ENCODE measurements at places on chromosomes 4 and X.

DNA sequence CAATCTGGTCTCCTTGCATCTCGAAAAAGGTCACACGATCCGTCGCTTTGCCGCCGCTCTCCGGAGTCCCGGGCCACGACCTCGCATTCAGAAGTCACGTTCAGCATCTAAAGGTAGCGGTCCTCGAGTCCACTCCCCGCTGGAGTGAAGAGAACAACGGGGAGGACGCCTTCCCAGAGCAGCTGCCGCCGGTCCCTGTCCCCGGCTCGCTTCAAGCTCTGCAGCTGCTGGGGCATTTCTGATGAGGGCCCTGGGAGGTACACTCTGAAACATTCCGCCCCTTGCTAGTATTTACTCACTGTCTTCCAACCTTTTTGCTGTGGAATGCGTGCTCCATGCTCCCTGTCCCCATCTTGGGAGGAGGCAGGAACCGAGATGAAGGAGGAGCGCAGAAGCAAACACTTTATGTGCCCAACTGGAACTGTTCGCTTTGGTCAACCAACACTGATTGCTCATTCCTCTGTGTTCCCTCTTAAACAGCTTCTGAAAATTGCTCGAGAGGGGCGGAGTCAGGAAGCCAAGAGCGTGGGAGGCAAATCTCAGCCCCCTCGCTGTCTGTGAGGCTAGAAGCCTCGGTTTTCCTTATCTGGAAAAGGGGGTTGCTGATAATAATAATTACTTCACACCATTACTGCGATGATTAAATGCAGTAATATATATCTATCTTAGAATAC is 6.4 kb upstream of the VAMP7 start:
- DNase-seq = no peak

DNA sequence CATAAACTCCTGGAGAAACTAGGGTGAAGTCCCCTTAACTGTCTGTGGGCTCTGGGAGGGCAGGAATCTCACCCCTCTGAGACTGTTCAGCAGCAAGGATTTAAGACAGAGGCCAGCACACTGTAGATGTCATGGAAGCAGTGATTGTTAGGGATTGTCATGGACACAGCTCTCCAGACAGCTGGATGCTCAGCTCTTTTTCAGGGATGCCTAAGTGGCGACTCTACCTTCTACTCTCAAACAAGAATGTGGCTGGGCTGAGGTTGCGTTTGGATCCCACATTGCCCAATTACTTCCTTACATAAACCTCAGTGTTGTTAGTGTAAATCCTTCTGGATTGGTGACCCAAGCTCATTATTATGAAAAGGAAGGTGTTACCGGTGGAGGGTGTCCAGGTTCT is 291.9 kb upstream of the VCX3A start:
- no peak for DNase-seq

DNA sequence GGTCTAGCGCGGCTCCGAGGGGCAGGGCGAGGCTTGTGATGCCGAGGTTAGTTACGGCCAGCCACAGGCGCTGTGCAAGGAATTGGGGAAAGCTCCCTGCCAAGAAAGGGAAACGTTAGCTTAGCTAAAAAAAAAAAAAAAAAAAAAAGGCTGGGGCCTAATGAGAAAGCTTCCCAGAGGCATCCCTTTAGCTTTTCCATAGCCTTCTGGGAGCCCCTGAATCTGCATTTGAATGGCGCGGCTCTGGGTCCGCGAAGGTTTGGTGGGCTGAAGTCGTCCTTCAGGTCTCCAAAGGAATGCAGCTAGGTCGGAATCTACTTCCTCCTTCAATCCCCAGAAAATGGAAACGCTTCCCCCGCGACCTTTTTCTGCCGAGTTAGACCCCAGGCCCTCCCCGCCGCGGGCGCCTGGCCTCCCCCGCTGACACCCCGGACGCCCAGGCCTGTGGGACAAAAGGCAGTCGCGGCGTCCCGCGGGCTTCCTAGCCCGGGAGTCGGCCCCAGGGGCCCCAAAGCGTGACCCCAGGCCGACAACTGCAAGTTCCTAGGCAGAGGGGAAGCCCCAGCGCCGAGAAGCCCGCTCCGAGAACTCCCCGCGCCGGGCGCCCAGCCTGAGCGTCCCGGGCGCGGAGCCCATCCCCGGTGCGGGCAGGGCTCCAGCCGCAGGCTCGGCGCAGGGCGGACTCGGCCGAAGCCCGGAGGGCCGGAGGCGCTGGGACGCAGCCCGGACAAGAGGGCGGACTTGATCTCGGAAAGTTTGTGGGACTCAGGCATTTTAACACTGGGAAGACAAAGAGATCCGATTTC is 605 bp upstream of the FAT1 start:
- DNase-seq = peak; percentile 74

DNA sequence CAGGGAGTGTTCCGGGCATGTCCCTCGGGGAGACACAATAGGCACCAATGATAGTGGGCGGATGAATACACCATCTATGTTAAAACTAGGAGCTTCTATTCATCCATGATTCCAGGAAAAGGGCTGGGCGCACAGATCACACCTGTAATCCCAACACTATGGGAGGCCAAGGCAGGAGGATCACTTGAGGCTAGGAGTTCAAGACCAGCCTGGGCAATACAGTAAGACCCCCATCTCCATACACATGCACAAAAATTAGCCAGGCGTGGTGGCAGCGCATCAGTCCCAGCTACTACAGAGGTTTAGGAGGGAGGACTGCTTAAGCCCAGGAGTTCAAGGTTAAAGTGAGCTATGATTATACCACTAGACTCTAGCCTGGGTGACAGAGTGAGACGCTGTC is 2.4 kb downstream of the NELFA start:
- DNase-seq = no peak

GRCh38 chr4:145093638-145094037 is 4.4 kb downstream of the ANAPC10 start:
- no peak for DNase-seq

- DNase-seq = no peak
These were observed 1.1 kb downstream of the ZFYVE28 start for GRCh38 chr4:2417226-2417764.

- DNase-seq = peak; percentile 36
These were observed 449 bp downstream of the CTPS2 start for GRCh38 chrX:16711893-16712547.

GRCh38 chrX:65582450-65583082 is 48.0 kb upstream of the LAS1L start:
- DNase-seq = no peak

DNA sequence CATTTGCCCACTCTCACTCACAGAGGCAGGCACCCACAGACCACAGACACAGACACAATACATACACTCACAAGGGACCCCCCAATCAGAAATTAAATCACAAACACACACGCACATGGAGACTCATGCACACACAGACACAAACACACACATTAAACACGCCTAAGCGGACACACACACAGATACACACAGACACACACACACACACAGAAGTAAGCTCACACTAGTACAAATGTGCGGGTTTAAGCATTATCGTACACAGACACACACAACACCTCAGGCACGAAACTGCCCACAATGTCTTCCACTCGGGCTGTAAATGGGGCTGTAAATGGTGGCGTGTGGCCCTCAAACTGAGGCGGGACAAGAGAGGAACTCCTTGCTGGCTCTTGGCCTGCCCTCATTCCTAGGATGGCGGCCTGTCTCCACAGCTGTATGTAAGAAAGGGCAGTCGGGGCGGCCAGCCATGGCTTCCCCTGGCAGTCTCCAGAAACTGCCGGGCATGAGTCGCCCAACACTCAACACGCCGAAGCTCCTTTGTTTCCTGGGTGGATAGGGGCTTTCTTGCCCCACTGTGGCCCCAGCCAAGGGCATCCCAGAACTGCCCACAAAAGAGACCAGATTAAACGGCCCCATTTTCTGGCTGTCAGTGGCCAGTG is 53.9 kb downstream of the NBDY start:
- no peak for DNase-seq

- no peak for DNase-seq
These were observed 171.8 kb downstream of the SOWAHB start for GRCh38 chr4:76726176-76726575.

- DNase-seq = no peak
These were observed 172.4 kb downstream of the PDGFC start for GRCh38 chr4:156799121-156799589.

DNA sequence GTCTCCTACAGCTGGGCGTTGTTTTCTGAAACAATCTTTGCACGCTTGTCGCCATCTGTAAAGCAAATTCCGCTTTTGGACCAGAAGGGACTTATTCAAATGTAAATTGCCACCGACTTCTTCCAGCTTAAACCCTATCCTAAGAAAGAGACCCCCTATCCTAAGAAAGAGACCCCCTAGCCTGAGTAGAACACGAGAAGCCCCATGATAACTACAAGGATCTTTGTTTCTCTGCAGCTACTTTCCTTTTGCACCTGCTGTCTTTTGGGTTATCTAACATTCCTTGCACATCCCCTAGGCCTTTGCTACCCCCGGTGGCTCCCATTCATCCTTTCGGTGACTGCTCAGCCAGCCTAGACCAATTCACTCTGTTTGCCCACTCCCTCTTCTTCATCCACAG is 536.0 kb upstream of the PRKX start:
- no peak for DNase-seq

- no peak for DNase-seq
These were observed 32.3 kb downstream of the NOP14 start for GRCh38 chr4:2930758-2931511.

- DNase-seq = no peak
These were observed 77.9 kb downstream of the SMARCA1 start for GRCh38 chrX:129445436-129445835.

GRCh38 chr4:164261831-164262230 is 492.1 kb upstream of the SMIM31 start:
- no peak for DNase-seq

DNA sequence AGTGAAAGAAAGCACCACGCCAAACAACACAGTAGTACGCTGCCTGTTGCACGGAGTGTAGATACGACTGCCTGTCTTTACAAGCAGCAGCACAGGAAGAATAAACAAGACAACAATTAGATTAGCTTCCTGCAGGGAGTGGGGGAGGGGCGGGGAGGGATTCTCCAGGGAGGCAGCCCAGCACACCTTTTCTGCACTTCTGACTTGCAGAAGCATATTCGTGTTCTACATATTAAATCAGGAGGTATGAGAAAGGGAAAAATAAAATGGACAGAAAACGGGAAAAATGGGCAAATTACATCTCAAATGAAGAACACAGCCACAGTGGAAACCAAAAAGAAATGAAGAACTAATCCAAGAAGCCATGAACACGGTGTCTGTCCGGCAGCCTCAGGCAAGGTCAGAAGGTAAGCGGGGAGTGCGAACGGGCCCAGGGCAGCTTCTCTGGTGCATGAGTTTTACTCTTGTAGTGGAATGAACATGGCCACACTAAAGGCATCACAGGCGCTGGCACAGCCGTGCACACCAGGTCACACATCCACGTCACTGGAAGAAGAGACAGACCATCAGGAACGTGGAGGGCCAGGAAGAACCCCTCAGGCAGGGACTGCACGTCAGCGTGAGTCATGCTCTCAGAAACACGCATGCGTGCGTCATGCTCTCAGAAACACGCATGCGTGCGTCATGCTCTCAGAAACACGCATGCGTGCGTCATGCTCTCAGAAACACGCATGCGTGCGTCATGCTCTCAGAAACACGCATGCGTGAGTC is 20.1 kb upstream of the ADRA2C start:
- DNase-seq = no peak

- no peak for DNase-seq
These were observed 338.5 kb downstream of the PCDH7 start for GRCh38 chr4:31058656-31059055.

- no peak for DNase-seq
These were observed 210.1 kb upstream of the NHS start for GRCh38 chrX:17164941-17165340.

GRCh38 chr4:52711272-52711671 is 40.0 kb downstream of the ERVMER34-1 start:
- DNase-seq = no peak

DNA sequence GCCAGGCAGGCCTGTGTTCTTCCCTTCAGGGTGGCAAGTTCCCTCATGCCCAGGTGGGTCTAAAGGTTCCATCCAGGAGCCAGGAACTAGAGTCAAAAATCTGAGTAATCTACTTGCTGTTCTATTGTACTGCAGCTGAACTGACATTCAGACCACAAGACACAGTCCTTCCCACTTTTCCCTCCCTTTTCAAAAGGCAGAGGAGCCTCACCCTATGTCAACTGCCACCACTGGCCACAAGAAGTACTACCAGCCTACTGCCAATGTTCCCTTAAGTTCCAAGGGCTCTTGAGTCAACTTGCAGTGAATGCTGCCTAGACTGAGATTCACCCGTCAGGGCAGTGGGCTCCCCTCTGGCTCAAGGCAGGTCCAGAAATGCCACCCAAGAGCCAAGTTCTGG is 133.5 kb downstream of the FAM47B start:
- no peak for DNase-seq

DNA sequence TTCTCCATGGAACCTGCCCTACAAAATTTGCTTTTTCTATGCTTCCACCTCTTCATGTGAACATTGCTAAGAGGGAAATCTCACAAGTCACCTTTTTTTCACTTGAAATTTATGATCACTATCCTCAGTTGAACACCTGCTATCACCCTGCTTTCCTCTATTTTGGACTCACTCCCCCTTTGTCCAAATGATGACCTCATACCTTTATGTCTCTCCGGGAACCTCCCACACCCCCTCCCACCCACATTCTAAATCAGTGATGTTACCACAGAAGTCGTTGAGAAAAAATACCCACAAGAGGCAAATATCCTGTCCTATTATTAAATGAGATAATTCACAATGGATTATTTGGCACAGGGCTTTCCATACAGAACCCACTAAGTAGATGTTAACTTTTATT is 156.5 kb downstream of the RNF150 start:
- no peak for DNase-seq

GRCh38 chrX:47523713-47524166 is 37.3 kb upstream of the ARAF start:
- no peak for DNase-seq

DNA sequence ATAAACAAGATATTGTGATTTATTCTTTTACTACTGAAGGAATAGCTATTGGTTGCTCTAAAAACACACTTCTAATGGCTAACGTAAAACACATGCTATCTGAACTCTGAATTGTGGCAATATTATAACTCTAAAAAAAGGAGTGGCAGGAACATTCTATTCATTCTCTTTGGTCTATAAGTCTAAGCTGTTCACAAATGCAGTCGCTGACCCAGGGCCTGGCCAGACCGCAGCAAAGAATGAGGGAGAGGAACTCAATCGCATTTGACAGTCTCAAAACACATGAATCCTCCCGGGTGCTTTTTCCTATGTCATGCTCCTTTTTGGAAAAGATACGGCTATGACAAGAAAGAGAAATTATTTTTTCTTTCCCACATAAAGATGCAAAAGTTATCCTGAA is 651.6 kb upstream of the PITX2 start:
- DNase-seq = no peak

- no peak for DNase-seq
These were observed 337.8 kb downstream of the PDGFC start for GRCh38 chr4:156633847-156634246.

DNA sequence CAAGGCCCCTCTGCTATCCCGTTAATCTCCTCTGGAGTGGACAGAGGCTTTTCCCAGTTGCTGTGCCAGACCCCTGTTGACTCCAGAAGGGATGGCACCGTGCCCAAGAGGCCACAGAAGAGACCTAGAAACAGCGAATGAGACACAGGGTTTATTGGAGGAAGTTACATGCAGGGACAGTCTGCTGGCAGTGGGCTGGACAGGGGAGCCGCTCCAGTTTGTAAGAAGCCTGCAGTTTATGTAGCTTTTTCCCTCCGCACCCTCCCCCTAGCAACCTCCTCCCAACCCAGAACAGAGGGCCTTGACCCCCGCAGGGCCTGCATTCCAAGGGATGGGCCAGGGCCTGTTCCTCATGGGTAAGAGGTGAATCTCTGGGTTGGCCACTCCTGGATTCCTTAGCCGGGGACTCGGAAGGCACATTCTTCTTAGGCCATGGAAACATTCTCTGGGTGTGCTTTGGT is 216.8 kb upstream of the PSAPL1 start:
- peak; percentile 63 for DNase-seq
